ENCODE measurements at places on chromosomes 6 and 20.

GRCh38 chr6:38169977-38170526 is 350.5 kb downstream of the ZFAND3 start:
- peak; percentile 17 for DNase-seq

DNA sequence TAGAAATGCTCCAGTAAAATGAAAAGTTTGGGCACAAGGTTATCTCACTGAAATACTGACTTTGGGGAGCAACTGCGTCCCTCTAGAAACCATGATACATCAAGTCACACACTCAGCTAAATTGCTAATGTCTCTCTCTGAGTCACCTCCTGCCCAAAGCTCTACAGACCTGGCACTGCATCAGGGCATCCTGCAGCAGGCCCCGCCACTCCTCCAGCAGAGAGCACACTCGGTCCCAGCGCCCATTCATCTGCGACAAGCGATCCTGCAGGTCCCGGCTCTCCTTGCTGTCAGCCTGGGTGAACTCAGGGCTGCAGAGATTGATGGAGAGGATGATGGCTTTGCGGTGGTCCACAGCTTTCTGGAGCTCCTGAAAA is 329.0 kb downstream of the ESR1 start:
- DNase-seq, result peak; percentile 64

GRCh38 chr6:72974276-72974675 is 251.0 kb downstream of the KHDC1L start:
- no peak for DNase-seq

- no peak for DNase-seq
These were observed 9.2 kb upstream of the SLC9A8 start for GRCh38 chr20:49803418-49803817.

All from cerebellar cortex (tissue), 1 donor.